ENCODE measurements at places on chromosomes 12 and 14.

- DNase-seq = no peak
These were observed 41.0 kb downstream of the ZCRB1 start for GRCh38 chr12:42284876-42285275.

DNA sequence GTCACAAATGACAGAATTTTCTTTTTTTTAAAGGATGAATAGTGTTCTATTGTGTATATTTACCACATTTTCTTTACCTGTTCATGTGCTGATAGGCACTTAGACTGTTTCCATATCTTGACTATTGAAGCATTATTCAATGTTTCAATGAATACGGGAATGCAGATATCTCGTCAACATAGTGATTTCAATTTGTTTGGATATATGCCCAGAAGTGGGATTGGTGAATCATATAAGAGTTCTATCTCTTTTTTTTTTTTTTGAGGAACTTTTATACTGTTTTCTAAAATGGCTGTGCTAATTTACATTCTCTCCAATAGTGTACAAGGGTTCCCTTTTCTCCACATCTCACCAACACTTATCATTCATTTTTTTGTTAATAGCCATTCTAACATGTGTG, 97.9 kb upstream of the FAR2 start:
- DNase-seq = no peak

- DNase-seq = no peak
These were observed 2.7 kb upstream of the LAG3 start for GRCh38 chr12:6769666-6770065.

- DNase-seq = no peak
These were observed 11.3 kb downstream of the PRKCH start for GRCh38 chr14:61332658-61333029.

DNA sequence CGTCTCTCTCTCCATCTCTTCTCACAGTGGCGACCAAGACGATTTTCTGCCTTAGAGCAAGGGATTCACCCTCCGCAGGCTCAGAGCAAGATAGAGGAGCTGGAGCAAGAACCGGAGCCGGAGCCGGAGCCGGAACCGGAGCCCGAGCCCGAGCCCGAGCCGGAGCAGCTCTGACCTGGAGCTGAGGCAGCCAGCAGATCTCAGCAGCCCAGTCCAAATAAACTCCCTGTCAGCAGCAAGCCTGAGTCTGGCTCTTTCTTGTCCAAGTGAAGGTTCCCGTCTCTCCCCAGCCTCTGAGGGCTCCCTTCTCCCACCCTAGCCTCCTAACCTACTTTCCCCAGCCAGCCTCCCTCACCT, 5.9 kb downstream of the LAG3 start:
- DNase-seq = no peak

DNA sequence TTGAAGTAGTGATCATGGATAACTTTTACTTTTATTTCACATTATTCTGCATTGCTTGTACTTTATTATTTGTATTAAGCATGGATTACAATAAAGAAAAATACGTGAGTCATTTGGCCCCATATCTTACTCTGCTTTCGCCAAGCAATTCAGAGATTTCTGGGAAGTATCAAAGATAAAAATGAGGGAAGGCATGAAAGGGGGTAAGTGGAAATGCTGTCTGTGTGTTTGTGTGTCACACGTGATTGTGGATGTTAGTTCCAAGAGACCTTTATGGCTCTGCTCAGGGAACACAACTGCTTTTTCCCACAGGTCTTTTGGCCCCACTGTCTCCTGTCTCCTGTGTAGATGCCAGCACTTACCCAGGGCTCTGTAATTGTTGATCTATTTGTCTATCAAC, 10.5 kb downstream of the NID2 start:
- no peak for DNase-seq

GRCh38 chr14:55540847-55541773, 38.9 kb upstream of the KTN1 start:
- DNase-seq = no peak

GRCh38 chr14:96671218-96671617, 126.0 kb upstream of the VRK1 start:
- DNase-seq = no peak

DNA sequence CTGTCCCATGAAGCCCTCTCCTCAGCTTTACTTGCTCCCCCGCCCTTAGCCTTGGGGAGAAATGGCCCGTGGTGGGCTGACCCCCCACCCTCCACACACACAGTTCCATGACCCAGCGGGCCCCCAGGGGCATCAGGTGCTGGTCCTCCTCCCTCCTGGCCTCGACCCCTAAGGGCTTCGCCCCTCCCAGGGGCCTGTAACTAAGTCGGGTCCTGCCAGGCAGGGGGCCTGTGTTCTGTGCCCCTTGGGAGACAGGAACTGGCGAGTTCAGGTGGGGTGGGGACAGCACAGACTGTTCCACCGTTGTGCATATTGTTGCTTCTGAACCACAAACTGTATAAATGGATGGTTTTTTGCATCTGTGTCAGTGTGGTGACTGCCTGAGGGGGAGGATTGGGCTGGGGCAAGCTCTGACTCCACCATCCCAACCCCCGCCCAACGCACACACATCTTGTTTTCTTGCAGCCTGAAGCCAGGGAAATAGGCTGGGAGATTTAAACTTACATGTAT, 8.8 kb downstream of the TAMALIN start:
- DNase-seq = peak; percentile 66

- no peak for DNase-seq
These were observed 330.8 kb upstream of the SOX5 start for GRCh38 chr12:24280056-24280842.

DNA sequence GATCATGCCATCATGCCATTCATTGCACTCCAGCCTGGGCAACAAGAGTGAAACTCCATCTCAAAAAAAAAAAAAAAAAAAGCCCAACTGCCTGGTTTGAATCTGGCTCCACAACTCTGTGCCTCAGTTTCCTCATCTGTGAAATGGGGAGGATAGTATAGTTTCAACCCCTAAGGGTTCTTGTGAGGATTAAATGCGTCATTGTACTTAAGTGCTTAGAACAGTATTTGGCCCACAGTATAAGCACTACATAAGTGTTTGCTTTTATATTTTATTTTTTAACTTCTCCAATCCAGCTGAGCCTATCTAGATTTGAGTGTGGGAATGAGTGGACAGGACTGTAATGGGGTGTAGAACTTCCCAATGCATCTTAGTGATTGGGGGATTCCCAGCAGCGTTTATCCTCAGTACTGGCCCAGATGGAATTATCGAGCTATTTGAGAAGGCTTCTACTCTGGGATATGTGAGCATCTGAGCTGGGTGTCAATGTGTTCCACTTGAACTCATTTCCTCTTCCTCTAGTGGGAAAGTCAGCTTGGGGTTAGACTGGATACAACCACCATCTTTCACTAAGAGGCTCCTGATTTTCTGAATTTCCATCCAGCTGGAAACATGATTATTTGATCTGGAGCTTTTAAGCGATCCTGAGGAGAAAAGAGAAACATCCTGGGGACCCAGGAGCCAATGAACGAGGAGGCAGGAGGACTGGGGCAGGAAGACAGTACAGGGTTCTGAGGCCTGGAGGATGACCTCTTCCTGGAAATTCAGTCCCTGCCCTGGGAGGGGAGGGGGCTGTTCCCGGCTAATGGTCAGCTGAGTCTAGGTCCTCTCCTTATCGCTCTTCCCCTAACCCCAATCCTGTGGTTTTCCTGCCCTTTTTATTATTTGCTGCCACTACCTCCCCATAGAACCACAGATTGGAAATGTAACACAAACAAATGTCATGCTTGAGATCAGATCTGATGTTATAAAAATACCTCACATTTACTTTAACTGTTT, 9.3 kb upstream of the ESPL1 start:
- DNase-seq = no peak

DNA sequence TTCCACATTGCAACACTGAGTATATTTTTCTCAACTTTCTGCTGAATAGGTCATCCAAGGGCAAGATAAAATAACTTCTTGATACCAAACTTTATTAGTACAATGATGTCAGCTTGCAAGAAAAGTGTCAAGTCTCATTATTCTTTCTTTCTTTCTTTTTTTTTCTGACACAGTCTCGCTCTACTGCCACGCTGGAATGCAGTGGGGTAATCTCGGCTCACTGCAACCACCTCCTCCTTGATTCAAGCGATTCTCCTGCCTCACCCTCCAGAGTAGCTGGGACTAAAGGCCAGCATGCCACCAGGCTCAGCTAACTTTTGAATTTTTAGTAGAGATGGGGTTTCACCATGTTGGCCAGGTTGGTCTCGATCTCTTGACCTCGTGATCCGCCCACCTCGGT, 523.4 kb downstream of the FSCB start:
- DNase-seq = no peak

- no peak for DNase-seq
These were observed 18.5 kb downstream of the ATL1 start for GRCh38 chr14:50578433-50578832.

- DNase-seq = no peak
These were observed 4.3 kb downstream of the TMEM106C start for GRCh38 chr12:47967461-47968321.

- no peak for DNase-seq
These were observed 5.9 kb downstream of the PRPF39 start for GRCh38 chr14:45089813-45090212.

DNA sequence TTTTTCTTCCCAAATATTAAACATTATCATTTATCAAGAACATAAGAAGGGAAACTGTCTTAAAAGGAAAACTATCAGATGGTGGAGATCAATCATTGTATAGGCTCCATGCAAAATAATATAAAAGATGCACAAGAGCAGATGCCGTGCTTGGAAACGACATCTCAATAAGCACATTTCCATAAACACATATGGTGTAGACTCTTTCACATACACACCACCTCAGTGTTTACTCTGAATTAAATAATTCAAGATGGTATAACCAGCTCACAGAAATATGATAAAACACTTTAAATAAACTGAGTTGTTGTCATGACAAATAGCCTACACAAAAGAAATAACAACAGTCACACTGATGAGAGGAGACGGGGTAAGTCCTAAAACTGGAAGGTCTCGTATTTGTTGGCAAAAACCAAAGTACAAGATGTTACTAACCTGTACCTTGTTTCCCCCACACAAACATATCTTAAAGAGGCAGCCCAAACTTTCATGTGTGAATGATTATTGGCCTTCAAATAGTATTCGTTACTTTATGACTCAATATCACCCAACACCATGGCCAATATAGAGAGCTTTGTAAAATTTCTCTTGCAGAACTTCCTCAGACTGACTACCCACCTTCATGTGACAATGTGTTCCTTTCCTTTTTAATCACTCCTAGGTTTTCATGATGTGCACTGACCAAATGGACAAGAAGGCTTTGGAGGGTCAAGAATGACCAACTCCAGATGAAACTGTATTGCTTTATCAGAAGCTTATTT, 48.6 kb upstream of the TMPO start:
- DNase-seq = no peak

GRCh38 chr14:22122227-22122818, 448.7 kb upstream of the OR4E1 start:
- peak; percentile 23 for DNase-seq

GRCh38 chr14:104634886-104635570, 30.5 kb upstream of the TMEM179 start:
- peak; percentile 6 for DNase-seq

DNA sequence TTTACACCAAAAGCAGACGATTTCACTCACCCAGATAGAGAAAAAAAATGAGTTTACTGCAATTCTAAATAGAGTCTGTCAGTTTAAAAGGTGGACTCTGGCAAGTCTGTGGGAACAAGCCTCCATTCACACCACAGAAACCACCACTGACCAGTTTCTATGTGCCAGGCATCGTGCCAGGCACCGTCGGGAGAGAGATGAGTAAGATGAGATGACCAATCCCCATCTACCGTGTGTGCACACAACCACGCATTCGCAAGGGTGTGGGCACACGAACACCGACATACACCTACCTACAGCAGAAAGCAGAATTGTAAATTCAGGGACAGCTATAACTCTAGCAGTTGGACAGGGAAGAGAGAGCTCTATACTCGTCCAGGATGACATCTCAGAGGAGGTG, 58.3 kb downstream of the PRIMA1 start:
- DNase-seq = no peak

DNA sequence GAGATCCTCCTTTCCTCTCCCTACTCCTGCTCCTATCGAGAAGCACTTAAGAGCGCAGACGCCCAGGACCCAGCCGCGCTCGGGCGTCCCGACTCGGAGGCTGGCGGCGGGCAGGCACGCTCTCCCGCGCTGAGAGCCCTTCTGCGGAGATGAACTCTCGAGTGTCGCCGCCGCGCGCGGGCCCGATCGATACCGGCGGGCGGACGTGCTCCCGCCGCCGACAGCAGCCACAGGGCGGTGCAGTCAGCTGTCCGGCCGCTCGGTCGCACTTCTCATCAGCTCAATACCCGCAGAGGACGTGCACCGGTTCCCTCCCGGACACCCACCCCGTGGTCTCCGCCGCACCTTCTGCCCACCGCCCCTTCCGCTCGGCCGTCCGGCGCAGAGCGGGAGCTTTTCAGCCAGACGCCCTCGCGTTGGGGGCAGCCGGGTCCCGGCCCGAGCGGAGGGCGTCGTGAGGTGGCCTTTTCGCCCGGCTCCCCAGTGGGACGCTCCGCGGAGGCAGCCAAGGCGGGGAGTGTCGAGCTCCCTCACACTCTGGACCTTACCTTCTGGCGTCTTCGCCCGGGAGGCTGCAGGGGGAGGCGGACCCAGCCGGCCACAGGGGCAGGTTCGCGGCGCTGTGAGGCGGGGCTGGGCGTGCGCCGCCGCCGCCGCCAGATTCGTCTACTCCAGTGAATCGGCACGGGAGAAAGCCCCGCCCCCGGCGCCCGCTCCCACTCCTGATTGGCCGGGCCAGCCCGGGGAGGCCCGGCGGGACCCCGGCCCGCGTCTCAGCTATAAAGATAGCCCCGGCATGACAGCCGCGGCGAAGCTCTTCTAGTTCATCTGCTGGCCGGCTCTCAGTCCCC, at the start of gene INSM2:
Gene INSM2 (plus strand): TSS at position 808 of the 851 bp plus-strand sequence. CDS start 89 bp downstream, outside the sequence.
- DNase-seq = peak; percentile 57

GRCh38 chr12:112169966-112170365, 44.6 kb downstream of the TRAFD1 start:
- no peak for DNase-seq

DNA sequence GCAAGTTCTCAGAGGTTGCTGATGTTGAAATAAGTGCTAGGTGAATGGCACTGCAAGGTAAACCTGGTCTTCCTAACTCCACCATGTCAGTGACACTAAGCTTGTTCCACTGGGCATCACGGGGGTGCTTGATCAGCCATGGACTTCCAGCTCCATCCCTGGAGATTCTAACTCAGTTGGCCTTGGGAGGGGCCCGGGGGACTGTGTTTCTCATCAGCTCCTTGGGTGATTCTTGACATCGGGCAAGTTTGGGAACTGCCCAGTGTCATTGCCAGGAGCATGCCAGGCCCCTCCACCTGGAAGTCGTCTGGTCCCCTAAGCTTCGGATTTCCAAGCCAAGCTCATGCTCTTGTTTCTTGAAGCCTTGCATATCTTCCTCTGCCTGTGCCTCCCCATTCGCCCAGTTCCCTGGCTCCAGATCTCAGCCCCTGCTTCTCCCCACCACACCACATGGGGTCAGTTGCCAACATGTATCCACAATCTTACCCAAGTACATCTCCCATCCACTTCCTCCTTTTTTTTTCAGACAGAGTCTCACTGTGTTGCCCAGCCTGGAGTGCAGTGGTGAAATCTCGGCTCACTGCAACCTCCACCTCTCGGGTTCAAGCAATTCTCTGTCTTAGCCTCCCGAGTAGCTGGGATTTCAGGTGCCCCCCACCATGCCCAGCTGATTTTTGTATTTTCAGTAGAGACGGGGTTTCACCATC, 30.7 kb upstream of the RFLNA start:
- DNase-seq = no peak

GRCh38 chr12:9632766-9633165, 25.1 kb upstream of the KLRB1 start:
- DNase-seq = no peak

Data from B cell (primary cell).